NCI-H2227 treated with DMSO at 0.1 percent for 48 hours (cell line): ENCODE measurements at places on chromosomes 1 and 21.

DNA sequence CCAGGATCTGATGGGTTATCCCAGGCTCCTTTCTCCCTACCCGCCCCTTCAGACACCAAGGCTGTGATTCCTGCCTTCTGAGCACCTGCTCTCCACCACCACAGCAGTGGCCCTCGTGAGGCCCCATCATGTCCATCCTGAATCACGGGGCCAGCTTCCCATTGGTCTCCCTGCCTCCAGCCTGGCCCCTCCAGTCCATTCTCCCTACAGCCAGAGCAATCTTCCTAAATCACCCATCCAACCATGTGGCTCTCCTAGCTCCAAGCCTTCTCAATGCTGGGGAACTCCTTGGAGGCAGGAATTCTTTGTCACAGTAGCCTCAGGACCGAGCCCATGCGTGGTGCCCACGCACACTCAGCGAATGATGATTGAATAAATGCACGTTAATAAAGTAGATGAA, 8.9 kb upstream of the GLIS1 start:
- DNase-seq = no peak

DNA sequence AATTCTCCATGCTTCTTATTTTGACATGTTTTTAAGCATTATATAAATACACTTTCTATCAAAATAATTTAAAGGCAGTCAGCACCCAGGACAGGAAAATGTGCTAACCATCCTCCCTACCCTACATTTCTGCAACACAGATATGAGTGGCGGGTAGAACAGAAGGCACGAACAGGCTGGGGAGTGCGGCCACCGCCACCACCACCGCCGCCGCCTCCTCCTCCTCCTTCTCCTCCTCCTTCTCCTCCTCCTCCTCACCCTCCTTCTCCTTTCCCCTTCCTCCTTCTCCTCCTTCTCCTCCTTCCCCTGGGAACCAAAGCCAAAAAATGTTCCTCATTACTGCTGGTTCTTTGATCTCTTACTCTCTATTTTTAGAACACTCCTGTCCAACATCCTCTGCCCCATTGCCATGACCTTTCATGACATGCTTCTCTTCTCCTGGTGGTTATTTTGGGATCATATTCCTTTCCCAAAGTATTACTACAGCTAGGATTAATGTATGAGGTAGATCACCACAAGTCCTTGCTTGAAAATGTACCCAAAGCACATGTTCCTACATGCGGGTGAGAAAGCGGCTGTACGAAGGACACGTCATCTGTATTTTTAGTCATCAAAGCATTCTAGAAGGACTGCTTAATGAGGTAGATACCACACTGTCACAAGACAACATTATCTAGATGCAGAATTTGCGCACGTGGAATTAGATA, 24.5 kb upstream of the CCN1 start:
- DNase-seq = no peak

DNA sequence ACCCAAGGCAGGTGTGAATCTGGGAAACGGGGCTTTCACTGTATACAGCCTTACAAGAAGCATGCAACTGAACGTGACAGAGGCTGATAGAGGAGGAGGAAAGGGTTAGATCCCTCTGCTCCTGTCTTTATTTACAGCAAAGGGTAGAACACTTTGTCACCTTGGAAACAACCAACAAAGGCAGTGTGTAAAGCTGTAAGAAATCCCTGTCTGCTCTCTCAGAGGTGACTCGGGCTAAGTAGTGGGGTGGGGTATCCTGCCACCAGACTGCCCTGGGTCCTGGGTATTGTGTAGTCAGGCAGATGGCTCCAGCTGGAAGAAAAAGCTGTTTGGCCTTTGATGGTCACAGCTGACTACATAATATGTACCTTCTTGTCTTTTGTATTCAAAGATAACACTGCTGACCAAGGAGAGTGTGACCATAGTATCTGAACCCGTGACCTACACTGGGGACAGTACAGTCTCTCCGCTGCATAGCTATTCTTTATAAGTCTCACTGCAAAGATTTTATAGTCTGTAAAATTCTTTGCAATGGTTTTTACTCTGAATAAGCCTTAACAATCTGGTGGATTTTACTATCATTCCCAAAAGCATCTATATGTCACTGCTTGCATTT, 22.1 kb upstream of the POU2F1 start:
- peak; percentile 64 for DNase-seq

- DNase-seq = no peak
These were observed 22.3 kb upstream of the APOBEC4 start for GRCh38 chr1:183675381-183675780.

DNA sequence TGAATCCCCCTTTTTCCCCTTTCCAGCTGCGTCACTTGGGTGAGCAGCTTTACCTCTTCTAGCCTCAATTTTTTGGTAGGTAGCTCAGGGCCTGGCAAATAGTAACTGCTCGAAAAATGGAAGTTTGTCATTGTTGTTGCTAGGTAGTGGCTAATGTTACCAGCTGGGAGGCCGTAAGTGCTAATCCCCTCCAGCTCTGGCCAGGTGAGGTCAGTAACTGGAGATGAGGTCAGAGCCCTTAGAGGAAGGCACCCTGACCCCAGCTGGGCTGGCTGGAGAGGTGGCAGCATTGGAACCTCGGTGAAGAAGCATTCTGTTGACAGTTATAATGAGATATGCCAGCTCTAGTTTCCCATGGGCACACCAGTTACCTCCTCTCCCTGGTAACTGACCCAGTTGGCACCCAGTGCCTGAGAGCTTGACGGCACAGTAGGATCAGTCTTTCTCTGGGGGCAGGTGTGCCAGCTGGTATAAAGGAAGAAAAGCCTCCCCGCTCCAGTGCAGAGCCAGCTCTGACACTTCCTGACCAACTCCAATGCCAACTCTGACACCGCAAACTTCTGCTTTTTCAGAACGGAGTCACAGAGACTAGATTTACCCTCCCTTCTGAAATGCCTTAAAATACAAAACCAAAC, 35.0 kb upstream of the SLC2A1 start:
- DNase-seq = no peak

DNA sequence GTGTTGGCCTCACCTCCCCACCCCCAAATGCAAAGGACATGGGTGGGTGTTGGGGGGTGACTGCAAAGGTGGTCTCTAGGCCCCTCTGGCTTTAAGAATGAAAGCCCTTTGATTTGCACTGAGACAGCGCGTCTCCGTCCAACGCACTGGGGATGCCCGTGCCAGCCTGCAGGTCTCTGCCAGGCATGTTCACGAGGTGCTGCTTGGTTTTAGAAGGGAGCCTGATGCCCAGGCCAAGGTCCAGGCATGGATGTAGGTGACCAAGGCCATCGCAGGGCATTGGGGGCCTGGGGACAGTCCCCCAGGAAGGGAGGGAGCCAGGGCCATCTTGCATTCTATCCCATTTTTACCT, 363.6 kb upstream of the VAMP3 start:
- no peak for DNase-seq

- no peak for DNase-seq
These were observed 47.3 kb downstream of the SELENOF start for GRCh38 chr1:86866665-86867064.

- DNase-seq = no peak
These were observed 46.4 kb upstream of the BMP8B start for GRCh38 chr1:39835110-39835509.

- DNase-seq = no peak
These were observed 483.4 kb downstream of the OMA1 start for GRCh38 chr1:58063095-58063494.

- no peak for DNase-seq
These were observed 829 bp downstream of the PEA15 start for GRCh38 chr1:160206036-160206389.

GRCh38 chr1:17155257-17155920, 36.1 kb upstream of the PADI2 start:
- DNase-seq = no peak
